Stimulated activated CD8-positive, alpha-beta memory T cell treated with anti-CD3 and anti-CD28 coated beads, Interleukin-4, amount 100 ng/mL, for 4 hours (primary cell): ENCODE measurements at places on chromosomes 5 and 9.
A peak's percentile ranks its signal among the peaks of the same experiment; 100 is the strongest.

DNA sequence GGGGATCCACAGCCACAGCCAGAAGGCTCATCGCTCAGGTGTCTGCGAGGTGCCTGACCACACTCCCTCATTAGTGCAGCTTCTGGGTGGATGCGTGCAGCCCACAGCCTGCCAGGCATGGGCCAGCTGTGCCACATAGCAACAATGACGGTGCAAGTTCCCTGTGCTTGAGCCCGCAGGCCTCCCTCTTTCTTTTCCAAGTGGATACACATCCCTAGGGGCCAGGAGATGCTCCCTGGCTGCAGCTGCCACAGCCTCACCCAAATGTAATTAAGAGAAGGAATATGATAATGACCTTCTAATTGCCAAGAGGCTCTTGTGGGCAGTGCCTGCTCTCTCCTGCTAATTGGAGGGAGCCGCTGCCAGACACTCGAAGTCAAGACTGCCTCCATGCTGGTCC, 116.0 kb upstream of the PPP1R26 start:
- no peak for DNase-seq

GRCh38 chr5:142015781-142016533, 3.1 kb upstream of the GNPDA1 start:
- no peak for DNase-seq

DNA sequence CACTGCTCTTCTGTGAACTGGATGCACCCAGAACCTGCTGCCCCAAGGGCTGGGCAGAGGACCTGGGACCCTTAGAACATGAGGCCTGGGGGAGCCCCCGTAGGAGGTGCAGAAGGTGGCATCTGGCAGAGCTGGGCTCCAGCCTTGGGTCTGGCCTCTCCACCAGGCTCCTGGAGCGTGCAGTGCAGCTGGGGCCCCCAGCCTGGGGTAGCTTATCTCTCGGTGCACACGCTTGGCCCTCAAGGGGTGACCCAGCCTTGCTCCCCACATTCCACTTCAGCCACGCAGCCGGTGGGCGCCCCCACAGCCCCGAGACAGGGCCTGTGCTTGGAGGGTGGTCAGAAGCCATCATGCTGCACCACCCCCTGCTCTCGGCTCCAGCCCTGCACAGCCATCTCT, 5.6 kb upstream of the NR5A1 start:
- no peak for DNase-seq

DNA sequence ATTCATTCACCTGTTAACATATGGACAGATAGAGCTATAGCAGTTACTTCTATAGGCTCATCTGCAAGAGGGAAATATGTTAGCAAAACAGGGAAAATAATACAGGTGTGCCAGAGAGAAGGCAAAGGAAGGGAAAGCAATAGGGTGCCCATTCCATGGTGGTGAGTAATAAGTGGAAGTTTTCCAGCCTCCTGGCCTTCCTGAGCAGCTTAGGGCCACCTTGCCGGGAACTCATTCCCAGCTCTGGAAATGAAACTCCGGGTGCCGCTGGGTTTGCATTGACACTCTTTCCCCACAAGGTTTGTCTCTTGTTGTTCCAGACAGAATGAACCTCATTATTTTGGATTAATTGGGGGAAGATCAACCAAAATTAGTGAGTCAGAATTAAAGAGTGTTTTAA, 58.4 kb downstream of the SLC1A3 start:
- DNase-seq = no peak

- no peak for DNase-seq
Measured at GRCh38 chr9:107274953-107275422, 8.1 kb upstream of the RAD23B start.

GRCh38 chr5:80103371-80103770, 68.2 kb downstream of the THBS4 start:
- no peak for DNase-seq

DNA sequence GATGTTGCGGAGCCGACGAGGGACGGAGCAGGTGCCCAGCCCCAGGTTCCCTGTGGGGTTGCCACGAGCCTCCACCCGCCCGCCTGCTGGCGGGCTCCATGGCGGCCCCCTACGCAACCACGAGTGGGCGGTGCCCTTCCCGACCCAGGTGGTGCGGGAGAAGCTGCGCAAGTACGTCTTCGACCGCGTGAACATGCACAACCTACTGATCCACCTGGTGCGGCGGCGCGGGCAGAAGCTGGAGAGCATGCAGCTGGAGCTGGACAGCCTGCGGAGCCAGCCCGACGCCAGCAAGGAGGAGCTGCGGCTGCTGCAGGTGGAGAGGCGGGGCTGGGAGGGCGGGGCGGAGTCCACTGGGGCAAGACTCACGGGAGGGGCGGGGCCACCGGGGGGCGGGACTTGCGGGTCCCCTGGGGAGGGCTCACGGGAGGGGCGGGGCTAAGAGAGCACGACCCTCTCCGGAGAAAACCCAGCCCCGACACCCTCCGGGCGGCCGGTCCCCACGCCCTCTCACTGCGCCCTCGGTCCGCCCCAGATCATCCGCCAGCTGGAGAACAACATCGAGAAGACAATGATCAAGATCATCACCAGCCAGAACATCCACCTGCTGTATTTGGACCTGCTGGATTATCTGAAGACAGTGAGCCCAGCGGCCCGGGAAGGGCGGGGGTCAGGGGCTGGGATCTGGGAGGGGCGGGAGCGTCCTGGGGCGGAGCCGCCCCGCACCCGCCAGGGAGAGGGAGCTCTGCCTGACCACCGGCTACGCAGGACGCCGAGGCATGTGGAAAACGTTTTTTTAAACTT, 3.9 kb downstream of the CCDC183 start:
- DNase-seq = peak; percentile 72

DNA sequence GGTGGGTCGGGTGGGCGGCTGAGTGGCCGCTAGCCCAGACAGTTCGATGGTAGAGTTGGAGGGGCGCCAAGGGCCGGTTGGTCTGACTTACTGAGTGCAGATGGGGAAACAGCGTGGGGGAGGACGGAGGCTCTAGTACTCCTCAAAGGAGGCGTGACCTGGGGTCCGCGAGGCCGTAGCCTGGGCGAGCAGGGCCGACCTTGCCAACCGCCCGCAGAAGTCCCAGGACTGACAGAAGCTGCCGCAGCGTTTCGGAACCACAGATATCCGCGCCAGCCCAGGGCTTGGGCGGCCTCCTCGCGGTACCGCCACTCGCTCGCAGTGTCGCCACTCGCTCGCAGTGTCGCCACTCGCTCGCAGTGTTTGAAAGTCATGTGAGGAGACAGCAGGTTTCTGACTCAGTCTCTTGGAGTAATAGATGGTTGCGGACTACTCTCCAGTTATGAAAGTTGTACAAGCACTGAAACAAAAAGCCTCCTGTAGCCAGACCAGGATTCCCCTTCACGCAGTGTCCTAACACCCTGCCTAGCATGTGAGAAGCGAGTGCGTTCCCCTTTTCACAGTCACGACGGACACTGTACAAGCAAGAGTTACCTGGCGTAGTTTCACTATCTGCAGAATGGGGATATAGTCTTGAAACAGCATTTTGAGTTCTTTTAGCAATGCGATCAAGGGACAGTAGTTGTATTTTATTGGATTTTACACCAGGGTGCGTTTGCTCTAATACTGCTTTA, 674 bp downstream of the TMEM38B start:
- DNase-seq = peak; percentile 8

GRCh38 chr5:42760426-42760825, 3.8 kb downstream of the CCDC152 start:
- no peak for DNase-seq

- DNase-seq = no peak
Measured at GRCh38 chr9:14318934-14319580, 5.1 kb upstream of the NFIB start.

- DNase-seq = no peak
Measured at GRCh38 chr5:140633021-140633471, at the start of gene CD14. Gene CD14 (minus strand): TSS chr5:140633175. CDS start chr5:140633071, 104 bp downstream.

- DNase-seq = no peak
Measured at GRCh38 chr5:144048259-144048856, 122.1 kb downstream of the YIPF5 start.

GRCh38 chr9:84154320-84154719, 173.7 kb downstream of the RMI1 start:
- no peak for DNase-seq

DNA sequence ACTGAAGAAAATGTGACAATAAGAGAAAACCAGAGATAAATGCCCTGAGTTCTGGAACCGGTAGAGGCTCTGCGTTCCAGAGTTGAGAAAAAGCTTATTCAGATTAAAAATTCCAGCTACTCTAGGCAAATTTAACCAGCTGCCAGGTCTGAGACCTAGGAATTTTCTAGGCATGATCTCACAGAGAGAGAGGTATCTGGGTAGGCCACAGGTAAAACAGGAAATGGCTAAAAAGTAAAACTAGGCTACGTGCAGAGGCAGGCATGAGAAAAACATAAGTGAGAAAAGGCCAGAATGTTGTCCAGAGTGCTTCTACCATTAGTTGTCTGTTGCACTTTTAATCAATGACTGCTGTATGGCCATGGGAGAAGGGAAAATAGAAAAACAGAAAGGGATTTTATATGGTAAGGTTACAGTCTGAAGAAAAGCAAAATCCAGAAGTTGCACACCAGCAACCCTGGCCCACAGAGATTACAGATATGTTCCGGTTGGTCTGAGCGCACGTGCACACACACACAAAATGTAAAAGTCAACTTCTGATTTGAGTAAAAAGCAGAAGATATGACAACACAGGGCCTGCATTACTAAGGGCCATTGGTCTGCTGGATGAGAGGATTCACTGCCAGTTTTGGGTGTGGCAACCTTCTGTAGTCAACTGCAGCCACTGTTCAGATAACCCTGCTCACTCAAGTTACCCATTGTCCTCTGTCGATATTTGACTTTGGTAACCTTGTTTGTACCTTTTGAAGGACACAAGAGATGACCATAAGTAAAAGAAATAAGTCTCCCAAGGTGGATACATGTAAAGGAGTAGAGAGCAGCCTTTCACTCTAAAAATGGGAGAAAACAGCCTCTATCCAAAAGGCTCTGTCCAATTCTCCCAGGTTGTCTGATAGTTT, 266.0 kb downstream of the DTWD2 start:
- no peak for DNase-seq

DNA sequence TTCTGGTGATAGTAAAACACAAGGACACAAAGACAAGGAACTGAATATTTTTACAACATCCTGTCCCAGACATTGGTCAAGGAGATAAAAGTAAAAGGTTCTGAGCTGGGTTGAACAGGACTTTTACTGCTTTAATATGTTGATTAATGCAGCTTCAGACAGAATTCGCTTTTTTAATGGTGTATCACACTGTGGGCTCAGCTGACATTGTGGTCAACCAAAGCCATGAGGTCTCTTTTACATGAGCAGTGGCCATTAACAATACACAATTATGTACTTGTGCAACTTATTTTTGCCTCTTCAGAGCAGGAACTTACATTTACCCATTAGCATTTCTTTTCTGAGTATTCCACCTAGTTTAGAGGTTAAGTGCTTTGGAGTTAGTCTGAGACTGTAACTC, 22.8 kb upstream of the ERBIN start:
- no peak for DNase-seq

- DNase-seq = no peak
Measured at GRCh38 chr9:106700676-106701075, 162.3 kb upstream of the ZNF462 start.

DNA sequence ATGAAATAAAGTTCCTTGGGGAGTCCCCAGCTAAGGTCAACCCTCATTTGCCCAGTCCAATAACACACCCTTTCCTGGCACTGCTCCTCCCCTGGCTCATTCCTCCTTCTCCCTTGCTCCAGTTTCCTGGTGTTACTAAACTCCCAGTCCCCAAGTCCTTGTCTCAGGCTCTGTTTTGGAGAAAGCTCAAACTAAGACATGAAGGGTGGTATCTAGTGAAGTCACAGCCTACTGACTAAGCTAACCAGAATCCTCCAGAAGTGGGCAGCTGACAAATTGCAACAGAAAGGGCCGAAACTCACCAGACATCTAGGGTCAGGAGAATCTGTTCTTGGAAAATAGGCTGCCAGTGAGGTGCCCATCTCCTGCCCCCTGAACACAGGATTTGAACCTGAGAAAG, 118.7 kb upstream of the NEK6 start:
- no peak for DNase-seq

GRCh38 chr9:135023786-135024405, 63.6 kb upstream of the OLFM1 start:
- DNase-seq = no peak

DNA sequence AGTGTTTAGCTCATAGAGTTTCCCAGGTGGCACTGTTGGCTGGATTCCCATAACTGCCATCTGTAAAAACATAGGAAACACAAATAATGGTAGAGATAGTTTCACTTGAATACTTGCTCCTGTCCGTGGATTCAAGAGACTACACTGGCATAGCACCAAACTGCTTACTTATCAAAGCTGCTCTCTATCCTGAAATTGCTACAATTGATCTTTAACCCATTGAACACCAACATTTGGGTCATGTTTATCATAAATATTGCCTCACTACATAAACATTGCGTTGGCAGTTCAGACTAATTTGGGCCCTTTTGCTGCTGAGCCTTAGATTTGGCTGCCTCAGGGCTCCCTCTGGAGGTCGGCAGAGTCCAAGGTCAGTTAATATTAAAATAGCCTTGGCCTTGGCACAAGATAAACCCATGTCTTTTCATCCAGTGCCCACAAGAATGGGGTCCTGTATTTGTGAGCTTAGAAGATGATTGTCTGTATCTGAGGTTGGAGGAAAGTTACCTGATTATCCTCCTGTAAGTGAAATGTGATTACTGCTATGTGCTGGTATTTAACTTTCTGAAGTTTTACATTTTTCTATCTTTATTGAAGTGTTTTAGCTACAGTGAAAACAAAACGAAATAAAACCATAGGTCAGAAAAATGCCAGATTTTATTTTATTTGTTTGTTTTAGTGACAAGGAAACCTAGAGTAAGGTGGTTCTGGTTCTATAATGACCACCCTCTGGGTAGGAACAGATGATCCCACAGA, 4.0 kb upstream of the RANBP3L start:
- no peak for DNase-seq

- DNase-seq = no peak
Measured at GRCh38 chr5:134153657-134154056, 23.1 kb downstream of the SKP1 start.

DNA sequence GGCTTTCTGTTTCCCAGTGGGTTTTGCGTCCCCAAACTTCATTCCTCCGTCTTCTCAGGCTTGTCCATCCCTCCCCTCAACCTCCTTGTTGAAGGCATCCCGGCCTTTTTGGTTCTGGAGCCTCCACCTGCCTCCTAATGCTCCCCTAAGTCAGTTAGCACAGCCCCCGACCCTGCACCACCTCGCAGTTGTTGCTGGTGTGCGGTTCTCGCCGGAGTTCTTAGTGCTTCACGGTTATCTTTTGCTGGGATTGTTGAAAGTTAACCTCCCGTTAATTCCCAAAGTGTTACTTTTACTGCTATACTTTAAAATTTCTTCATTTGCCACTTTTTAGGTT, 447 bp downstream of the UBLCP1 start:
- no peak for DNase-seq

- no peak for DNase-seq
Measured at GRCh38 chr5:93596676-93597490, 13.9 kb downstream of the NR2F1 start.
